ENCODE measurements at places on chromosomes 6 and 20.

DNA sequence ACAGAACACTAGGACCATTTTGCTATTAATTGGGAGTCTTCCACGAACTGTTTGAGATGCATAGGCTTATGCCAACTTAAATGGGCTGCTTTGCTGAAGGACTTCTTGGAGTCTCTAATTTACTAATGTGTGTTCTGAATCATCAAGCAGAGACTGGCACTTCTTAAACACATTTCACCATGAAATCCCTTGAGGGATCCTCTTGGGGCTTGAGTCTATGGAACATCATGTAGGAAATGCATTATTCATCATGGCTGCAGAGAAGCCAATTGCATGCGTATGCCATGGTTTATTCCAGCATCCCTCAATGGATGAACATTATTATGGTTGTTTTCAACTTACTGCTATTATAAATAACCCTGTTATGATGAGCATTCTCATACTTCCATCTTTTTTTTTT lies 73.4 kb downstream of the FGD2 start:
- DNase-seq = no peak

DNA sequence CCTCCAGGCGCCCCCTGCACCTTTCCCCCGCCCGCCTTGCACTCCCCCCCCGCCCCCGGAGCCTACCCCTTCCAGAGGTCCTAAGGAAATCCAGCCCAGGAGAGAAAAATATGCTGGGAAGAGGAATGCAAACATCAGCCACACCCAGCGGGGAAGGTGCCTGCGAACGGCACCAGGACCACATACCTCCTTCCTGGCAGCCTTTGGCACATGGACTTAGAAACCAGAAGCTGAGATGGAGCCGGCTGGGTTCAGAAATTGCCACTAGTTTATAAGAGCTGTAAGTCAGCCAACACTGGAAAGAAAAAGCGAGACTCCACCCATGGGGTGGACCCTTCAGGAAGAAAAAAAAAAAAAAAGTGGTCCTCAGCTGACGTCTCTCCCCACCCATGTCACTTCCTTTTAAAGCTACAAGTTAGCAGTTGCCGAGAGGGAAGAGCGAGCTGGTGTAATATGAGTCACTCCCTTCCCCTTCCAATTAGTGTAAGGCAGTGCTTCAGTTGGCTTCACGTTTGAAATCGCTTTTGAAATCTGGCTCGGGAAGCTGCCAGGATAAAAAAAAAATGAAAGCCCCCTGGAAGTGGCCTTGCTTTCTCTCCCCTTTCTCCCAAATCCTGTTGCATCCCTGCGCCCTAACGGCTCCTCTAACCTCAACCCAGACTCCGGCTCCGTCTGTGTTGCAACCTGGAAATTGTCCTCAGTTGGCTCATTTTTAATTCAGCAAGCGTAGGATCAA lies at the start of gene AGPAT4:
TSS of gene AGPAT4 (minus strand) at position 310 of the 736 bp plus-strand sequence. CDS start 41,848 bp downstream, outside the sequence.
- DNase-seq = peak; percentile 23

DNA sequence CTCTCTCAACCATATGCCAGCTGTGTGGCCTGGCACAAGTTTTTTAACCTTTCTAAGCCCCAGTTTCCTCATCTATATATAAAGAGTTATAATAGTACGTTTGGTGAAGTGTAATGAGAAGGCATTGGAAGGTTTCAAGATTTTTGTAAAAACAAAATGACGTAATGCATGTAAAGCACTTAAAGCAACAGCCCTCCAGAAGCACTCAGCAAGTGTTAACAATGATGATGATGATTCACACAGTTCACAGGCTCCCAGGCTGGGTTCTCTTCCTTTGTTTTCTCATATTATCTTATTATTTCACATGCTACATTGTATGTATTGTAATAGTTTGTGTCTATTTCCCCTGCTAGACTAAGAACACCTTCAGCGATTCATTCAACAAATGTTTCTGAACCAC lies 6.2 kb downstream of the CEP250 start:
- DNase-seq = no peak

- no peak for DNase-seq
Measured at GRCh38 chr6:157575436-157576145, 194.6 kb downstream of the ZDHHC14 start.

DNA sequence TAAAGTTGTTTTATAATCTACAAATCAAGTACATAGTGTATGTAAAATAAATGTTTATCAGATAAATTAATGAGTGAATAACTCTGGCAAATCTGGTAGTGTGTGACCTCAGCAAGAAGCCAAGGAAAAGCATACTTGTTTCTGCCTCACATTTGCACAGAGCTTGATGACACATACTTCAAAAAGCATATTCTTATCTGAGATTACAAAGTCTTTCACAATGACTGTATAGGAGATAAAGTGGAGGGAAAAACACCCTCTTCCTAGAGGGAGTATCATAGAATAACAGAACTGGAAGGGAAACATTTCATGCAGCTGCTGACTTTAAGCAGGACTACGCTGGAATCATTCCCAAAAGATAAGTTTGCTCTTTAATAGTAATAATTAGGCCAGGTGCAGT lies 28.1 kb upstream of the AKAP7 start:
- DNase-seq = no peak

GRCh38 chr6:154861825-154862224 lies 128.6 kb downstream of the SCAF8 start:
- DNase-seq = no peak

GRCh38 chr6:107152638-107153430 lies 37.5 kb upstream of the BEND3 start:
- DNase-seq = no peak

DNA sequence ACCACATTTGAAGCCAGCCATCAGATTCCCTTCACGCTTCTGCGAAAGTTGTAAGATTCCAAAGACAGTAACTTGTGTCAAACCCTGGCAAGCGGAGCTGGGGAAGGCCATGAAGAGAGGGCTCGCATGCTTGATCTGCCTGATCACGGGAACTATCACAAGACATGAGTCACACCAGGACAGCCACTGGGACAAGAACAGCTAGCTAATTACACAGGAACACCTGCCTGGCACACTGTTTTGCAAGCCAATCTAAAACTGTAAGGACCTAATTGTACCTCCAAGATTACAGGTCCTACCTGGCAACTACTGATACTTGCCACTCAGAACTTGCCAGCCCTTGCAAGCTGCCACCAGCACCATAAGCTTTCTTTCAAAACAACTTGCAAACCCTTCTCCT lies 289.3 kb downstream of the KIF16B start:
- no peak for DNase-seq

GRCh38 chr20:54058420-54059139 lies 11.8 kb downstream of the BCAS1 start:
- DNase-seq = no peak

- DNase-seq = no peak
Measured at GRCh38 chr6:69680302-69680701, 116.5 kb downstream of the LMBRD1 start.

DNA sequence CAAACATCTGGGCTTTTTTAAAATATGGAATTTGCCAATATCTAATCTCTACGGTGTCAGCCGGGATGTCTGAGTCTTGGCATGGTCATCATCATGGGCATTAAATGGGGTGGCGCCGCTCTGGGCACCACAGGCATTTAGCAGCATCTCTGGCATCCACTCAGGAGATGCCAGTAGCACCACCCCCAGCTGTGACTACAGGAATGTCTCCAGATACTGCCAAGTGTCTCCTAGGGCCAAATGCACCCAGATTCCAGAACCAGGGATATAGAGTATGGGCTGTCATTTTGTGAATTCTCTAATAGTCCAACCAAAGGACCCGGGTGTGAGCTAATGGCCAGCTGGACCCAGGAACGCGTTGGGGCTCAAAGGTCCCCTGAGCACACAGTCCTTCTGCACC lies 361.0 kb downstream of the TAF4 start:
- DNase-seq = no peak

GRCh38 chr6:146316175-146316495 lies 227.5 kb upstream of the RAB32 start:
- no peak for DNase-seq

- DNase-seq = no peak
Measured at GRCh38 chr6:37619641-37620040, 78.0 kb downstream of the MDGA1 start.

DNA sequence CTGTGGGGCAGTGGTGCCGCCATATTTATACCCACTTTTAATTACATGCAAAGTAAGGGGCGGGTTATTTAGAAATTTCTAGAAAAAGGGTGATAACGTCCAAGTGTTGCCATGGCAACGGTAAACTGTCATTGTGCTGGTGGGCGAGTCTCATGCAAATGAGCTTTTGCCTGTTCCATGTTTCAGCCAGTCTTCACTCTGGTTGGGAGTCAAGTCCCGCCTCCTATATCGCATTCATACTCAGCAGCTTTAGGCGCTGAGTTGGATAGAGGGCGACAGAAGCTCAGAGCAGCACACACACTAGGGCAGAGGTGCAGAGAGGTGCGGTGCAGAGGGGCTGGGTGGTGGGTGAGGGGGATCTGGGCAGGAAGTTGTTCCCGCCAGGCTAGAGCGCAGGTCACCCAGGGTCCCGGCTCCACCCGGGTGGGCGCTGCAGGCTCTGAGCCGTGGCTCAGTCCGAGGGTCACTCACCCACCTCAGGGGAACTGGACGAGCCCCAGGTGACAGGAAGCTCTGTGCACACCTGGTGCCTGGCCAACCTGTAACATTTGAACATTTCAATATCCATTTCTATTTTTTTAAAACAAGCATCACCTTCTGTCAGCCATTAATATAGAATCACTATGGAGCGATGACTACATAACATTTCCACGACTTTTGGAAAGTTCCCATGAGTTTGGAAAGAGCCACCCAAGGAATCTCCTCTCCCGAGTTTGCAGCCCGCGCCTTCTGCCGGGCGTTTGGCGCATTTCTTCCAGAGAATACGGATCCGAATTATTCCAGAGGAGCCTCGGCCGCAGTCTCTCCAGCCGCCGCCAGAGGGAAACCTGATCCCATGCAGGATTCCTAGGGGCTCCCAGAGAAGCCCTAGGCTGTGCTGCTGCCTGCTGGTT lies 89.1 kb upstream of the PHACTR3 start:
- DNase-seq = no peak

GRCh38 chr20:19047040-19047950 lies 165.1 kb upstream of the SLC24A3 start:
- no peak for DNase-seq

- DNase-seq = no peak
Measured at GRCh38 chr6:35244551-35244950, 15.0 kb upstream of the ZNF76 start.

DNA sequence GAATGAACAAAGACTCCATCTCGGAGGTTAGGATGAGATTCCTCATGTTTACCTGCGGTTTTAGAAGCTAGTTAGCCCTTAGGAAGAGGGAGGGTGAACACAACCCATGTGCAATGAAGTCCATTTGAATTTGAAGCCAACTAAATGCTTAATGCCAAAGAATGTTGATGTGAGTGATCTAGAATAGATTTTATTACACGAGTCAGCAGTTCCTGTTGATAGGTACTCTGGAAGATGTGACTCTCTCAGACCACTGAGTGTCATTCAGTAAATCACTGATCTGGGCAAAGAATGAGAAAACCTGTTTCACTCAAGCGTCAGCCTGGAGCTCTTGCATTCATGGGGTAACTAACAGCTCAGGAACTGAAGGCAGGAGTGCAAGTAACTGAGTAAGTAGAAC lies 106.3 kb downstream of the TBC1D7 start:
- no peak for DNase-seq

DNA sequence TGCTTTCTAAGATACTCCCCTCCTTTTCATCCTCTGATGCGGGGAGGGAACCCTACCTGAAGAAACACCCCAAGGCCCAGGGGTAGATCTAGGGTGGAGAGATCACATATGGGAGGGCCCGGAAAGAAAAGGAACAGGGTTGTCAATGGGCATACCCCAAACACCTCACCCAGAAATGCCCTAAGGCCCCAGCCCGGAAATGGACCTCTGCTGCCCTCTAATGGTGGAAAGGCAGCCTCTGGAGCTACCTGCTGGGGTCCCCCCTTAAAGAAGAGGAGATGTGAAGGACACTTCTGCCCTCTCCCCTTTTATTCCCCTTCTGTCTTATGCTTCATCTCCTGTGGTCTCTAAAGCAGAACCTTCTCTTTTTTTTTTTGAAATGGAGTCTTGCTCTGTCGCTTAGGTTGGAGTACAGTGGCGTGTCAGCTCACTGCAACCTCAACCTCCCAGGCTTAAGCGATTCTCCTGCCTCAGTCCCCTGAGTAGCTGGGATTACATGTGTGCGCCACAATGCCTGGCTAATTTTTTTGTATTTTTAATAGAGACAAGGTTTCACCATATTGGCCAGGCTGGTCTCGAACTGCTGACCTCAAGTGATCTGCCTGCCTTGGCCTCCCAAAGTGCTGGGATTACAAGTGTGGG lies 458 bp upstream of the ARMC12 start:
- peak; percentile 59 for DNase-seq

- DNase-seq = no peak
Measured at GRCh38 chr6:35318196-35319171, 20.9 kb downstream of the DEF6 start.

DNA sequence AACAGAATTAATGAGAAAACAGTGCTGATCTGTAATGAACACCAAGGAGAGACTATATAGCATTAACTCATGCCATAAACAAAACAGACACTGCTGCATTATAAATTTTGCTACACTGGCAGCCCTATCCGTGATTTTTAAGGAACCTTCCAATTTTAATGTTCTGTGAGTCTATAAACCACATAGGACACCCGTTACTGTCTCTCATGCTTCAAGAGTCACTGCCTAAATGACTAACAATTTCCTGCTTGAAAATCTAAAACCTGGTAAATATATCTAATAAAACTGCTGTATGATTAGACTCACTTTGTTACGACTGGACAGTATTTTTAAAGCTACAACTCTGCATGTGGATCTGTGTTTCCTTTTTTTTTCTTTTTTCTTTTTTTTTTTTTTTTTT lies 8.7 kb downstream of the CHD6 start:
- no peak for DNase-seq

GRCh38 chr6:131950767-131951575 lies at the start of gene CCN2:
TSS of gene CCN2 (minus strand) at chr6:131951372. CDS start at chr6:131951172, 200 bp downstream.
- DNase-seq = no peak

- no peak for DNase-seq
Measured at GRCh38 chr20:34985461-34986310, 30.0 kb downstream of the MYH7B start.

DNA sequence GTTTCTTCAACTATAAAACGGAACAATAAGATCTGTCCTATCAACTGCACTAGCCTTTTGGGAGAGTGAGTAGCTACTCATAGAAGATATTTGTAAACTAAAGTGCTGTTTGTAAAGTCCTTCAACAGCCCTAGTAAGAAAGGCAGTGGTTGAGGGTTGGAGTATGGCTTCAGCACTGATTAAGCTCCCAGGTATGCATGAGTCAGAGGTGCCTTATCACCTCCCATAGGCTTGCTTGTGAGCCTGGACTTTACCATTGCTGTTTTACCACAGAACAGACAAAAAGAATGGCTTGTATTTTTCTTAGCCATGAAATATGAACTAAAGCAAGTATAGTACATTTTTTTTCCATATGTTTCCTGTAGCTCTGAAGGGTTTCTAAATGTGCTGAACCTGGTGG lies 44.1 kb downstream of the SAMD3 start:
- no peak for DNase-seq

DNA sequence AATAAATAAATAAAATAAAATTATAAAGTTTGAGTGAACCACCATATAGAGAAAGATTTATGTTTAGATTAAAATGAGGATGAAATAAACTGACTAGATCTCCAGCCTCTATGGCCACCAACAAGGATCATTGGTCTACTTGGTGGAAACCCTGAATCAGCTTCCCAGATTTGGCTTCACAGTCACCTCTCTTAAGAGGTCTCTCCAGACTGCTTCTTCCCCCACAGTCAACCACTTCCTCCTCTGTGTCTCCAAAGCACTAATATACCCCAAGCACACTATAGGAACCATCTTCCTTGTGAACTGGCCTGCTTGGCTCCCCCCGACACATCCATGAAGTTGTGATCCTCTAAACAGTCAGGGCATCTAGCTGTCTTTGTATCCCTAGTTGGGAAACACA lies 529.6 kb upstream of the RNF217 start:
- DNase-seq = no peak

GRCh38 chr6:23410439-23410838 lies 715.6 kb upstream of the NRSN1 start:
- DNase-seq = no peak

Data from stimulated activated CD8-positive, alpha-beta memory T cell treated with anti-CD3 and anti-CD28 coated beads, Interleukin-15, amount 100 ng/mL, for 4 hours (primary cell).